NCI-H526 (cell line): ENCODE measurements at places on chromosomes 1 and 21.

DNA sequence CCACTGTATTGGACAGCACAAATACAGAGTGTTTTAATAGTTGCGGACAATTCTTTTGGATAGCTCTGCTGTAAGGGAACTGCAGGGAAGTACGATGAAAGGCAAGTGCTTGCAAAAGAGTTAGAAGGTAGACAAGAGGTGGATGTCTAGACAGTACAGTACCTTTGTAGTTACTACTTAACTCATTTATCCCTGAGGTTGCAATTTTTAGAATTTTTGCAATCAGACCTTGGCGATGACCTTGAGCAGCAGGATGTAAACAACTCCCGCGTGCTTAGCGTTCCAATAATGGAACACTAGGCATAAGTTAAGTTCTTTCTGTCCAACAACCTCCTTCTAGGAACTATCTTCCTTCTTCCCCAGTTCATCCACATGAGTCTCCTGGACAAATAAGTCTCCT lies 1.9 kb upstream of the SYT14 start:
- DNase-seq, result no peak

- DNase-seq, result no peak
Observed at GRCh38 chr21:32424674-32425073, 12.2 kb downstream of the EVA1C start.

DNA sequence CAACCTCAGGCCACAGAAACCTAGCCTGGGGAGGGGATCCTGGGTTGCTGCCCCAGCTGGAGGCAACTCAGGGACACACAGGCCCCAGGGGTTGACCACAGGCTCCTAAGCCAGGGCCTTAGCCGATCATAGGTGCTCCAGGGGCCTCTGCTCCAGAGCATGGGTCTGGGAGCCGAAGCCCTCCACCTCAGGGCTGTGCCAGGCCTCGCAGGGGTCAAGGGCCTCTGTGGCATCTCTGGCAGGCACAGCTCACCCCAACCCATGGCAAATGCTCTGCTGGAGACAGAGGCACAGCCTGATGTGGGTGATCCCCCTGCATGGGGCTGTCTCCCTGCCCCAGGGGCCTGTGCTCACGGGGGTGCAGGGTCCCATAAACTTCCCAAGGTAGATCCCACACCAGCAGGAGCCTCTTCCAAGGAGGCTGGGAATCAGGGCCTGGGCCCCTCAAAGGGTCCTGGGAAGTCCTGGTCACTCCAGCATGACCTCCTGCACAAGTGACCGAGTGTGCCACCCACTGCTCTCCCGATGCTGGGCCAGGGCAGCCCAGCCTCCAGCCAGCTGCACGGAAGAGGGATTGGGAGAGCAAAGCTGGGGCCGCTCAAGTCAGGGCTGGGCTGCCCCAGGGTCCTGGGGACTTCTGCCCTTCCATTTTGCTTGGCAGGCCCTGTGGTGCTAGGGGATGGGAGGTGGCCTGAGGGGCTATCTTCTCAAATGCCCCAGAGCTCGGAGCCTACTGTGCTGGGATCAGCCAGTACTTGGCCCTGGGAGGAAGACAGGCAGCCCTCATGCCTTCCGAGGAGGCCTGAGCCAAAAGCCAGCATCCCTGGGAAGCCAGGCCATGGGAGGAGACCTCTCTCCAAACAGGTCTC lies 22.2 kb upstream of the PRSS38 start:
- DNase-seq, result no peak

- no peak for DNase-seq
Observed at GRCh38 chr1:171783816-171784530, 2.5 kb downstream of the METTL13 start.

DNA sequence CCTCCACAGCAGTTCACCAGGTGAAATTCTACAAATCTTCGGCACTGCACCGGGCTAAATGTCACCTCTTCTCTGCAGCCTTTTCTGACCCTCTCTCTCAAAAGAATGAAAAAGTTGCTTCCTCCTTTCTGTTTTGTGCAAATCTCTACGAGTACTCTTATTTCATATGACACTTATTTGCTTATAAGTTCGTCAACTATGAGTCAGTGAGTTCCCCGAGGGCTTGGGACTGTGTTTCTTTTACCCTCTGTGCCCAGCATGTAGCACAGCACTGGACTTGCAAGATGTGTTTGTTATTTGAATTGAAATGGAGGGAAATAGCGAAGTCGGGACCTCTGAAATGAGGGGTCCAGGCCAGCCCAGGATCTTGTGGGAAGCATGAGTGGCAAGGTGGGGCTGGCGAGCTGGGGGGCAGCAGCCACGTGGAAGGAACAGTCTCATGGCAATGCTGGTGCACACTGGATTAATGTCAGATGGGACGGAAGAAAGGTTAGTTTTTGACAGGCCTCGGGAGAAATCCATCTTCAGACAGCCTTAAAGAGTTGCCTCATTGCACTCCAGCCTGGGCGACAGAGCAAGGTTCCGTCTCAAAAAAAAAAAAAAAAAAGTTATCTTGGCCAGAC lies 6.2 kb downstream of the SLC6A9 start:
- no peak for DNase-seq

DNA sequence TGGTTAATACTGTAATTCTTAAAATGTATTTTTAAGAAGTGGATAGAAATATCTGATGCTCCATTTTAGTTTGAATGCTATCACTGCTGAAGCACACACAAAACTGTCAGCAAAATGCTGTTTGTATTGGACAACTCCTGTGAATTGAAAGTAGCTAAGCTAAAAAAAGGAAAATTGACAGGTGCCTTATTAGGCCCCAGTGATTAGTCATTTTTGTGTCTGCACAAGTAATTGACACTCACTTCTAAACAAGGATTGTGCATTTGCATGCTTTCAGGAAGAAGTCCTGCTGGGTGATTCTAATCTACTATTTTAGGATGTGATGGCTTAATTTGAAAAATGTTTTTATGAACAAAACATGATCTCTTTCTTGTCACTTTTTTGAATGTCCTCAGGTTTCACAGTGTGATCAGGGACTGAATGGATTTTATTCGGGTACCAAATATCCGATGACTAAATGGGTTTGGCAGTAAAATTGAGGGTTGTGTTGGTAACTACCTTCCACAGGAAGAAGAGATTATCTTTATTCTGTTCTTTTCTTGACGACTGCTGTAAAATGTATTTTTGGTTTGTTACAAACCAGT lies 13.0 kb upstream of the MAP3K7CL start:
- no peak for DNase-seq

GRCh38 chr1:225651872-225652728 lies 823 bp downstream of the ENAH start:
- peak; percentile 60 for DNase-seq

DNA sequence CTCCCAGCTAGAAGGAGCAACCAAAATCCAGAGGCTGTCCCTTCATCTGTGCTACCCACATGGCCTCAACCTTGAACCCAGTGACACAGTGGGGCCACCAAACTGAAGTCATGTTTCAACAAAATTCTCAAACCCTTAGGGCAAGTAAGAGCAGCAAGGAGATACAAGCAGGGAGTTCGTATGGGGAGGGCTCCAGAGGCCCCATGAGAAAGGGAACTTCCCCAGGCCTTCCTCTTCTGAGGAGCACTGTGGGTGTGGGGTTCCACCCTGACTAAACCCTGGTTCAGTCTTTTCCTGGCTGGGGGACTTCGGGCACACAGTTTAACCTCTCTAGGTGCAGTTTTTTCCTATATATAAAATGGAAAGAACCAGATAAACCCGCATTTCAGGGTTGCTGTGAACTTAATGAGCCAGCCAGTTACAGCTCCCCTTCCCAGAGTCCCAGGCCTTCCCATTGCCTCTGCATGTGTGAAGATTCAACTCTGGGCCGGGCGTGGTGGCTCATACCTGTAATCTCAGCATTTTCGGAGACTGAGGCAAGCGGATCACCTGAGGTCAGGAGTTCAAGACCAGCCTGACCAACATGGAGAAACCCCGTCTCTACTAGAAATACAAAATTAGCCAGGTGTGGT lies 8.0 kb upstream of the THEMIS2 start:
- no peak for DNase-seq

DNA sequence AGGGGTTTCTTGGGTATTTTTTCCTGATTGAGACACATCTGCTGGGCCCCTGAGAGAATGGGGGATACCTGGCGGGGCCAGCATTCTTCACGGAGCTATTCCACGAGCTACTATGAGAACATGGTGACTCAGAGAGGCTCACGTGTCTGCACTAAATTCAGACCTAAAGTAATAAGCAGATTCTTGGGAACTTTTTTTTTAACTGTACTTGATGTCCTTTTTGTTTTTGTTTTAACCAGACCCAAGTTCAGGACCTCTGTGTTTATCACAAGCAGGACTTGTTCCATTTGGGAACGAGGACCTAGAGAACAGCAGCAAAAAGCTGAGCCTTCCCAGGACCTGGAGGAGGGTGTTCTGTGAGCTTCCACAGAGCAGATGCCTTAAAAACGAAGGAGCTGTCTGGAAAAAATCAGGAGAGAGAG lies 44.0 kb downstream of the EVA1C start:
- no peak for DNase-seq

GRCh38 chr1:98420376-98421084 lies 241.0 kb upstream of the SNX7 start:
- DNase-seq, result no peak

- no peak for DNase-seq
Observed at GRCh38 chr1:44641126-44642102, 32.9 kb downstream of the TMEM53 start.

- DNase-seq, result no peak
Observed at GRCh38 chr21:45615145-45615711, 28.3 kb upstream of the PCBP3 start.

- no peak for DNase-seq
Observed at GRCh38 chr1:56915960-56916359, 49.9 kb downstream of the C8B start.

GRCh38 chr1:236869911-236870310 lies 74.8 kb downstream of the MTR start:
- no peak for DNase-seq

- DNase-seq, result no peak
Observed at GRCh38 chr1:196584696-196585095, 23.5 kb downstream of the KCNT2 start.

DNA sequence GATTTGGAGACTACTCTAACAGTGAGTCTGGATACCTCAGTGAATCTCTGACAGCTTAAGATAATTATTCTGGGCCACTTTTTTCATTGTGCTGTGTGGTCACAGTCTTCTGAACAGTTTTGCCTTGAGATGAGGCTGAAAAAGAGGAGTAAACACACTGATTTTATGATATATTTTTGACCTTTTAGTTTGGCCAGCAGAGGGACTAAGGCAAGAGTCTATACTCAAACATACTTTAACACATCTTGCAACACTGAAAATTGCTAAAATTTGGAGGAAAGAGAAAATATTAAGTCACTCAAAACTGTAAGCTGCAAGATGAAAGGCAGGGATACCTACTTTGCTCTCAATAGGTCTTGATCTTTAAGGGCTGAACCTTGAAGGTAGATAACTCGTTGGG lies 182.7 kb downstream of the KCNT2 start:
- DNase-seq, result no peak

DNA sequence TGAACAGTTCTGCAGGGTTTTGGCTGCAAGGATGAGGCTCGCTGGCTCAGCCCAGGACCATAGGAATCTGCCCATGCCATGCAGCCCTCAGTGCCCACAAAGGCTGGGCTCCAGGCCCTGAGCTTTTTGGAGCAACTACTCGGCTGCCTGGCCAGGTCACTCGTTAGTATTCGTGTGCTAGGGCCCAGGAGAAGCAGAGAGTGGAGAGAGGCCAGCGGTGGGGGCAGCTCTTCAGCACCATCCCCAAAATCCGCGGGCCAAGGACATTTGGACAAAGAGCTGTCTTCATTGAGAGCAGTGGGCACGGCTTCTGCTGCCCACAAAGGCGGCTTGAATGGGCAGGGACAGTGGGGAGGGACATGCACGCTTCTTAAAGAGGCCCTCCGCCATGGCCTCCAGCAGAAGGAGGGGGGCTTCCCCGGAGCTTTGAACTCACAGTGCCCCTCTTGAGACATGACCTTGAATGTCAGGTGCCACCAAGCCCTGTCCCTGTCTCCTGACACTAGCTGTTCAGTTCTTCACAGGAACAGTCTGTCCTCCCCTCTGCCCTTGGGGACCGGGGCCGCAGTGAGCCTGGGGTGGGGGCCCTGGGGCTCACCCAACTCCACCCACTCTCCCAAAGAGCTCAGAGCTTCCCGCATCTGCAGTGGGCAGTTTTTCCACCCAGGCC lies 106.1 kb upstream of the ARHGEF16 start:
- no peak for DNase-seq

DNA sequence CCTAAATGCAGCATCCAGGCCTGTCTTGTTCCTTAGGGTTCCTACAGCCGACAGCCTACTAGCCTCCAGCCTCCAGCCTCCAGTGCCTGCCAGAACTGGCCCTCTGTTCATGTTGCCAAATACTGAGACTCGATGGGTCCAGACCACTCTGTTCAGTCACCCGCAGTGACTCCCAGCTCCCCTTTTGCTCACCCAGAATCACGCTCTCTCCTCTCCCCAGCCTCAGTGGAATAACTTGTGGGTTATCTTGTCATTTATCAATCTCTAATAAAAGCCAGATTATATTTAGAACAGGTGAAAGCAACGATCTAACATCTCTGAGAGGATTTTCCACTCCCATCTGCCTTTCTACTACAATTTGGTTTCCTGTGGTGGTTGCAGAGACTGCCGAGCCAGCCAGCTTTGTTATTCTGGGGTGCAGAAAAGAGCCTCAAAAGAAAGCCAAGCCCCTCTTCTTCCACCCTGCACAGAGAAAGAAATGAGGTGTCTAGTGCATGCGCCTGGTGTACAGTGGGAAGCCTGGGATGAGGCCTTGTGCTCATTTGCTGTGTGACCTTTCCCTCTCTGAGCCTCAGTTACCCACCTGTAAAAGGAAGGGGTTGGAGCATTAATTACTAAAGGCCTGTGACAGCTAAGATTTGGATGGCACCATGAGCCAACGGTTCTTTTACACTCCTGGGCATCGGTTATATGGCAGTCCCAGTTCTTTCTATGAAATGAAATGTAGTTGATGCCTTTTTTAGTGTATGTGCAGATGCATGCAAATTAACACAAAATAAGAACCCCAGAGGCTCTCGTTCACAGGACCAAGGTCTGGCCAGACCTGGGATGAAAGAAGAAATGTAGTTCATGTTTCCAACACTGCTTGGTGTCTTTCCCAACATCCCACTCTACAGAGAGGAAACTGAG lies 42.9 kb upstream of the ID3 start:
- no peak for DNase-seq

- no peak for DNase-seq
Observed at GRCh38 chr1:244657421-244657820, 4.5 kb downstream of the DESI2 start.

GRCh38 chr1:43526002-43526401 lies 4.7 kb upstream of the PTPRF start:
- DNase-seq, result no peak

GRCh38 chr1:214637722-214638458 lies 34.9 kb downstream of the CENPF start:
- no peak for DNase-seq
